ENCODE measurements at places on chromosomes 2 and 18.
A peak's percentile ranks its signal among the peaks of the same experiment; 100 is the strongest.

DNA sequence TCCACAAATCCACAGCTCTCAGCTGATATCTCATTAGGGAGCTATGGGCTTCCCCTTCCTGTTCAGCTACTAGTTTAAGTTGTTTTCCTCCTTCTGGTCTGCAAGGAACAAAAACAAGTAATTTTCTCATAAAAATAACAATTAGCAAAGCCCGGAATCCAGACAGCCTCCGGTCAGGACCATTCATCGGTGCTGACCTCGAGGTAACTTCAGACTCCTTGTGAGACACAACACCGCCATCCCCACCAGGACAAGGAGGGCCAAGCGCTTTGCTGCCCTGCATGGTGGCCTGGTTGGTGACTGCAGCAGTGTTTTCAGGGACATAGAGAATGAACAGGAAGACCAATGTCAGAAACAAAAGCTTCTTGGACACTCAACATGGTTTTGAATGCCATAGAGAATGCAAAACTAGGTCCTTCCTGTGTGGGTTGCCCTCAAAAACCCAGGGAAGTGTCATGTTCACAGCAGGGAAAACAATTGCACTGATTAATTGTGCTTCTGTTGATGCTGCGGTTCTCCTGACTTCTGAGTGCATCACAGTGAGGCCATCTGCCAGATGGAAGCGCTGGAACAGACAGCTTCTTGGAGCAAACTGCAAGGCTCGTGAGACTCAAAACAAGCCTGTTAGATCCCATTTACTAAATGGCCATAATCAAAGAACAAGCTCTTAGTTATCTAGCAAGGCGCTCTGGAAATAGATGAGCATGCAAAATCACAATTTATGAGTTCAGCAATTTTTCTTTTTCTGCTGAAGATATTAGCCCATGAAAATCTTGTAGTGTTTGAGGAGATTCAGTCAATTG lies 77.1 kb downstream of the HS1BP3 start:
- DNase-seq: no peak

DNA sequence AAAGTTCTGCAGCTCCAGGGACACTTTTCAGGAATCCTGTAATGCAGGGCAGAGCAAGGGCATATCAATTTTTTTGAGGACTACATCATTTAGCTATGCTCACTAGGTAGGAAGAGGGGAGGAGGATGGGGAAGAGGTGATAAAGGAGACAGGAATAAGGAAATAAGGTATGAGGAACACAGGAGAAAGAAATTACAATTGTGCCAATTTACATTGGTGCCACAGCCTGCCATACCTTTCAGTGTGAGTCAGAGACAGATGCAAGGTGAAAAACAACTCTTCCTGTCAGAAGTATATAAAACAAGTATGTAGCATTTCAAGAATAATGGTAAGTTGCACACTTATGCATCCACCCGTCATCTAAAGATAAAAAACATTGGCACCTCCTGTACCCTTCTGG lies 5.4 kb upstream of the MRPS9 start:
- DNase-seq: no peak

GRCh38 chr2:10778724-10779115 lies 33.9 kb downstream of the PDIA6 start:
- no peak for DNase-seq

DNA sequence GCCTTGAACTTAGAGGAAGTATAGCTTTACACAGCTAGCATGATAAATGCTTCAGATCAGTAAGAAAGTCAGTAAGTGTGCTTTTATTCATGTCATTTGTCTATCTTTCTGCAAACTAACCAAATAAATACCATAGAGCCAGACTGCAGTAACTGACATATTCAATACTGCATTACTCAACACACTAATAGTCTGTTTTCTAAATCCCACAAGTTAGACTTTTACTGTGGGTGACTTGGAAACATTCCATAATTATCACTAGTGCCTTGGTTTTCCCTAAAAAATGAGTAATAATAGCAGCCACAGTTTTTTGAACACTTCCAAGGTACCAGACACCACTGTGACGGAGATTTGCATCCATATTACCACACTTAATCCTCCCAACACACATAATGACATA lies 33.0 kb downstream of the ACVR1 start:
- no peak for DNase-seq

DNA sequence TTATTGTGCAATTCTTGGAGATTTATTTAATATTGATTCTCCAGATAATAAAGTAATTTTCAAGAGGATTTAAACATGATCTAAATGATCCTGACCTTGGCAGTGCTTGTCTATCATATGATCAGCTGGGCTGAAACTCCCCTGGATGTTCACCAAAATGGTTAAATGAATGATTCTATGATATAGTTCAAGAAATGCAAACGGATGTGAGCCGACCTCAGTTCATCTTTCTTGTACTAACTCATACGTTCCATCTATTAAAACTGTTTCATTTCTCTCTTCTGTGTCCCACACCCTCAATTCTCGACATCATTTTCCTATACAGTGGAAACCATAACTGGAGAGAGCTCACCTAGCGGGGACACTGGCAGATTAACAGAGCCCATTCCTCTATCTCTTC lies 281.7 kb upstream of the CCDC68 start:
- DNase-seq: no peak

- DNase-seq: no peak
Observed at GRCh38 chr2:7916670-7917069, 765.2 kb upstream of the ID2 start.

DNA sequence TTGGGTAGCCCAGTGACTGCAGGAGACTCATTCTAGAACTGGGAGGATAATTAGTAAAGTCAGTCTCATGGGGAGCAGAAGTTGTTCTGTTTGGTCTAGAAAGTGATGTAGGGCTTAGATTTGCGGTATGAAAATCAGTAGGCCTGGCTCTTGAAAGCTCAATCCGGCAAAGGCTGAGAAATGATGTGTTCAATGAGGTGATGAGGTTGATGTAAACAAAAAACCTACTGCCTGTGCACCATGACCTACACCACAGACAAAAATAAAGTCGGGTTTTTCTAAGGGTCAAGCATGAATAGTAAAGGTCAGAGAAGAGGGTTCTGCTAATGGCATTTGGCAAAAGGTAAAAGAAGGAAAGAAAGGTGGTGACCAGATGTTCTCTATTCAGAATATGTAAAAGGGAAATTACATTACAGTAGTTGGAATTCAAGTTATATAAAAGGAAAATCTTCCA lies 80.8 kb upstream of the COL5A2 start:
- no peak for DNase-seq

DNA sequence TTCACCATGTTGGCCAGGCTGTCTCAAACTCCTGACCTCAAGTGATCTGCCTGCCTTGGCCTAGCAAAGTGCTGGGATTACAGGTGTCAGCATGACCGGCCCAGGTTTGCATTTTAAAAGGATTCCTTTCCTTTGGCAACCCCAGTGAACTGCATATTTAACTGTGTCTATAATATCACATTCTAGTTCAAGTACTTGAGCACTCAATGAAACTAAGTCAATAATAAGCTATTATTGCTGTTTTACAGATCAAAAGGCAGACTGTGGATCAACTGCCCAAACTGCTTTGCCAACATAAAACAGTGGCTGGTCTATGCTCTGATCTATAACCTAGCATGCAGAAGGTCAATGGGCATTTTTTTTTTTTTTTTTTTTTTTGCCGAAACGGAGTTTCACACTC lies 144.5 kb downstream of the USP34 start:
- DNase-seq: no peak

DNA sequence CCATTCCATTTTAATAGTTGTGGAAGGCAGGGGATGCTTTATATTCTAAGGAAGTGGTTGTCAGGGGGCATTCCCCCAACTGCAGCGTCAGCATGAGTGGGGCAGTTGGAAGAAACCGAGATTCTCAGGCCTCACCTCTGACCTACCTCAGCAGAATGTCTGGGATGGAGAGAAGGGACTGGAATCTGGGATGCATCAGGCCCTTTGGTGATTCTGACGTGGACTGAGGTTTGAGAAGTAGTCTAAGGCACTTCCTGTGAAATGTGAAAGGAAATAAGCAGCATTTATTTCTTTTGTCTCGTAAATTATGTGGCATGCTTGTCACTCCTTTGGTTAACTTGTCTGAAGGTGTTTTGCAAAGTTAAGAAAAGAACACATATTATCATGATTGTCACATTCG lies 540.7 kb upstream of the NETO1 start:
- DNase-seq: no peak

DNA sequence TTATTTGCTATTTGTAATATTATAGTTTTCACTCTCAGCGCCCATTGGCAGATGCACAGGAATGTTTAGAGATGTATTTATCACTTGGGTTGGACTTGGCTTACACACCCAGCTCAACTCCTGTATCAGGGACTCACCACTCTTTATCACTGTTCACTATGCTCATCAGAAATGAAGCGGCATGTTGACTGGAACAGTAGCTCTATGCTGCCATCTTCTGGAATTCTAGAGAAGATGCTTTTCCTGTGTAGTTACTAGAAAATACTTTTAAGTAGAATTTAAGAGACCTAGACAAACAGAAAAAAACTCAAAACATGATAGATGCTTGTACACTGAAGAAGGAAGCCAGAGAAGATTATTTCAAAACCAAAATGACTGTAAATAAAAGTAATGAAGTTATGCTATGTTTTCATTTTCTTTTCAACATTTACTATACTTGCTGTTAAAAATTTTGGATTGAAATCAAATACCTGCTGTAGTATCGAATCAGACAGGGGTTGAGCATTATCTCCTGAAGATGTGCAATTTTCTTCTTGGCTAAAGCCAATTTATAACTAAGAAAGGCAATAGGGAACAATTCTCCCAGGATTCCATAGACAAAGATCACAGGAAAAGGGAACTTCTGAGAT lies 47.4 kb upstream of the NXPH2 start:
- DNase-seq: no peak

GRCh38 chr2:21331625-21332370 lies 208.0 kb downstream of the TDRD15 start:
- DNase-seq: no peak

- DNase-seq: no peak
Observed at GRCh38 chr2:9797681-9798556, 45.4 kb upstream of the TAF1B start.

GRCh38 chr2:30541680-30542079 lies 94.6 kb downstream of the LCLAT1 start:
- DNase-seq: no peak

DNA sequence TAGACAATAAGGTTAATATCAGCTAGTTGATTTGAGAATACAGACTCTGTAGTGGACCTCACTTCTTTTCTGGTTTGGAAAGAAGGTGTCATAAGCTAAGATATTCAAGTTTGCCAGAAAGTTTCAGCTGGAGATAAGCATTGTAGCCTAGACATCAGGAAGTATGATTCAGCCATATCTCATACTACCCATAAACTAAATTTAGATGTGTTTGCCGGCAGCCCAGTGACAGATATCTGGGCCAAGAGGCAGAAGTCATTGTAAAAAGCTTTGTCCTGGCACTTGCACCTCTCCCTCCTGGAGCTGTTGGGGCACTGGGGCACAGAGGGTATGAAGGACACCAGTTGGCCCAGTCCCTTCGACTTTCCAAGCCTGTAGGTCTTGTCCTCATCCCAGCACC lies 128.0 kb downstream of the EPHA4 start:
- no peak for DNase-seq

DNA sequence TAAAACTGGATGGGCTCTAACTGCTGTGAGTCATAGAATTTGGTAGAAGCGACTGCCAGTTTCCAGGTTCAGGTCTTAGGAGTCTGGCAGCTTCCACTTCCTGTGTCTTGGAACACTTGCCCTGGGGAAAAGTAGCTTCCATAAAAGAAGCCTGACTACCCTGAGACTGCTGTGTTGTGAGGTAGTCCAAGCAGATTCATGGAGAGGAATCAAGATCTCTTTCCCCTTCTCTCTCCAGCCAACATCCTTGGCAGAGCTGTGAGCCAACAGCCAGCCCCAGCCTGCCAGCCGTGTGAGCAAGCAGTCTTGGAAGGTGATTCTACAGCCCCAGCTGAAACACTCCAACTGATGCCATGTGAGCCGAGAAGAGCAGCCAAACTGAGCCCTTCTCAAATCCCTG lies 33.7 kb downstream of the SLC20A1 start:
- no peak for DNase-seq

DNA sequence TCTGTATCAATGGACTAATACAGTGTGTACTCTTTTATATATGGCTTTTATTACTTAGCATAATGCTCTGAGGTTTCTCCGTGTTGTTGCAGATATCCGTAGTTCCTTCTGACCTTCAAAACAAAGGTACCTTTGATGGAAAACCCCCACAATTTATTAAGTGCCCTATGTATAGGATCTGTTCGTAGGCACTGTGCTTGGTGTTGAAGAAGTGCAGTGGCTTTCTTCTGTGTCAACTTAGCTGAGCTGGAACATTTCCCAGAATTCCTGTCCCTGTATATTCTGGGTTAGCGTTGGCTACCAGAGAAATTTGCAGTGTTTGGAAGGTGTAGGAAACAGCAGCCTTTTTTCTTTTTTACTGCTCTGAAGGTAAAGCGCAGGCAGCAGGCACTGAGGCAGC lies 56.3 kb upstream of the MSH2 start:
- no peak for DNase-seq

DNA sequence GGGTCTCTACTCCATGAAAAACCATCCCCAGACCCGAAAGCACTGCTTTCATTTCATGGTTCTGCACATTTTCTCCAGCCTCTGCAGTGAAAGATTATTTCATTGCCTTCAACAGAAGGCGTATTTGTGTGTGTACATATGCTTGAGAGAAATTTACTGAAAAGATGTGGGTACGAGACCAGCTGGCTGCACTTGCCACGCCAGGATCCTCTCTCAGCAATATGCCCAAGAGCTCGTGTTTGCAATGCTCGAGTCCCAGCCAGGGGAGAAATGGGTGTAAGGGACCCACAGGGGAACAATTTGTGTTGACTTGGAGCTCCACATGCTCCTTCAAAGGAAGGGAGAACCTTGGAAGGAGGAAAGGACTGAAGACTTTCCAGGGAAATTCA lies 37.3 kb downstream of the TMEM177 start:
- DNase-seq: no peak

GRCh38 chr18:45590036-45590886 lies 25.0 kb upstream of the SLC14A2 start:
- DNase-seq: peak; percentile 79

DNA sequence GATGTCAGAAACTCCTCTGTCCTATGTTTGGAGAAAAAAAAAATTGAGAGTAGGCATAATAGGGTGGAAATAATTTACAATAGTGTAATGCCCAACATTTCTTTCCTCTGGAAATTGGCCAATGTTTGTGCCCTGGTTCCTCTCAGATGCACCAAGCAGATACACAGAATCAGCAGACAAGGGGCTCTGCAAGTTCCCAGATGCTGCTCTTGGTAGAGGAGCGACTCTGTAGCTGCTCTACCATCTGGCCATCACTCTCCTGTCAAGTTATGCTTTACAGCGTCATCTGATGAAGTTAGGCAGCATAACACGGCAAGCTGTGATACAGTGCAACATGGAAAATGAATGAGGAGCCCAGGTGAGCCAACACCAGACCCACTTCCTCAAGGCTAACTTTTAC lies 1.6 kb downstream of the DYTN start:
- DNase-seq: no peak

GRCh38 chr2:172179045-172179701 lies 76.5 kb upstream of the DLX2 start:
- no peak for DNase-seq

- peak; percentile 65 for DNase-seq
Observed at GRCh38 chr2:42001711-42002201, 46.1 kb upstream of the PKDCC start.

Measured in right forelimb (tissue), 1 donor.